ENCODE measurements at places on chromosomes 7 and 10. TPM values are rescaled to one million over a fixed set of nuclear protein-coding genes. Genes with fewer than 3 reads are reported as not detected.

- DNase-seq, result no peak
These were observed 4.3 kb downstream of the MKI67 start for GRCh38 chr10:128121750-128122412.

DNA sequence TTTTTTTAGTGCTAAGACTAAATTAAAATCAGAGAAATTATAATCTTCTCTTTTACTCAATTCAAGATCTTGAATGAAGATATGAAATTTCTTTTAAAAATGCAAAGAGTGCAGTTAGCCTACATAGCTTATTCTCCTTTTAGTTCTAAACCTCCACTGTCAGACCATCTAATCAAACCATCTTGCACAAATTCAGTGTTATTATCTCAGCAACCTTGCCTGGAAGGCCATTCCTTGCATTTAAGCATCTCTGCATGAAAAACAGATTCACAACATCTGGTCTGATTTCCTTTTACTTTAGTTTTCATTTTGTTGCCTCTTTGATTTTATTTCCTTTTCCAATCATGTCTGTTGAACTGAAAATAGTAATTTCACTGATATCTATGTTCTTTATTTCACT, 527.2 kb upstream of the LRRTM3 start:
- no peak for DNase-seq

DNA sequence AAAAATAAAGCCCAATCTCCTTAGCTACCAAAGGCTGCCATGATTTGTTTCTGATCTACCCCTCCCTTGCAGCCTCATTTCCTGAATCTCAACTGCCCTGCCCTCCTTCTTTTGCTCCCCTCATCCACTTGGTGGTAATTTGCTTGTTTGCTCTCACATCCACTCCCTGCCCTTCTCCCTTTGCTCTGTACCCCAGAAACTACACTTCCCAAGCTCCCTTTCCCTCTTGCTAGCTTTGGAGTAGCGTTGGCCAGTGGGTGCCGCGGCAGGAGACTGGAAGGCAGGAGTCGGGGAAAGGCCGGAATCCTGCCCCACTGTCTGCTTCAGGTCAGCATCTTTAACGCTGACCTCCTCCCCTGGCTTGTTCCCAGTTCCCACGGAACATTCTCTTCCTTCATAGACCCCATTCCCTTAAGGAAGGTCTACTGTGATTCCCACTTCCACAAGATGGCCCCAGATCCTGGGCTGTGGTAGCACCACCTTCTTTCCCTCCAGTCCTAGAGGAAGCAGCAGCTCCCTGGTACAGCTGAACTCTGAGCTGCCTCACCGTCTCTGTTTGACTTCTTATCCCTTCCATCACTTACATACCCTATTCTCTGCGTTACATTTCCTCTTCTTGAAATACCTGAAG, 79.1 kb downstream of the PIK3CG start:
- no peak for DNase-seq

- DNase-seq, result no peak
These were observed 61.3 kb upstream of the EBF3 start for GRCh38 chr10:130025326-130025725.

DNA sequence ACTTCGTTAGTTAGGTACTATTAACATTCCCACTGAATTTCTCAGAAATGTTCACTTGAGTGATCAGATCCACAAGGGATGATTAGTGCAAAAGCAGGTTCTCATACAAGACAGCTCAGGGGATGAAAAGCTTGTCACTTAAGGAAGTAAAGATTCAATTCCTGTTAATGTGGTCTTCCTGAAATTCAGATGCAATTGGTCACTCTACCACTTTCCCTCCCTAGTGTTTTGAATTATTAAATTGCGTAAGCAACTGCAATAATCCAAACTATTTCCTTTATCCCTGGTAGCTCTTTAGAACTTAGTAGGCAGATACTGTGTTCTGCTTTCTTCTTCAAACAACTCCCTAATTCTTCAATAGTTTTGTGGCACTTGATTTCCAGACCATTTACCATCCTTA, 121.4 kb downstream of the MAGI2 start:
- no peak for DNase-seq

- DNase-seq, result peak; percentile 39
These were observed 253.5 kb downstream of the BAMBI start for GRCh38 chr10:28930514-28931495.

DNA sequence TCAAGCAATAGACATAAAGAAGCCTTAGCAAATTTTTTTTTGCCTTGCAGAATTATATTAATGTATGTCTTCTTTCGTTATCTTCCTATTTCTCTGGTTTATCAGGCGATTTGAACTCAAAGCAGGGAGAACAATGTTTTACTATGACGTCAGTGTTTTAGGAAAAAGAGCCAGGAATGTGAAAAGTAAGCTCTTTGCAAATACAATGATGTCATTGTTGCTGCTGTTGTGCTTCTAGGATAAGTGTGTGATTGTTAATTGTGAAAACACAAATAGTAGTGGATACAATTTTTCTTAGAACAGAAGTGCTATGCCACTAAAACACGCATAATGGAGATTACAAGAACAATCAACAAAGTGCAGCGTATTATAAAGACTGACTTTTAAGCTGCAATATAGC, 9.5 kb upstream of the AUTS2 start:
- DNase-seq, result no peak

GRCh38 chr7:150507947-150508602, 6.6 kb upstream of the GIMAP7 start:
- DNase-seq, result no peak

- no peak for DNase-seq
These were observed 362.3 kb downstream of the GRID1 start for GRCh38 chr10:86004337-86004736.

GRCh38 chr7:25615593-25615992, 387.3 kb upstream of the NPVF start:
- DNase-seq, result no peak

GRCh38 chr10:49609283-49610113, 612 bp upstream of the SLC18A3 start:
- no peak for DNase-seq

DNA sequence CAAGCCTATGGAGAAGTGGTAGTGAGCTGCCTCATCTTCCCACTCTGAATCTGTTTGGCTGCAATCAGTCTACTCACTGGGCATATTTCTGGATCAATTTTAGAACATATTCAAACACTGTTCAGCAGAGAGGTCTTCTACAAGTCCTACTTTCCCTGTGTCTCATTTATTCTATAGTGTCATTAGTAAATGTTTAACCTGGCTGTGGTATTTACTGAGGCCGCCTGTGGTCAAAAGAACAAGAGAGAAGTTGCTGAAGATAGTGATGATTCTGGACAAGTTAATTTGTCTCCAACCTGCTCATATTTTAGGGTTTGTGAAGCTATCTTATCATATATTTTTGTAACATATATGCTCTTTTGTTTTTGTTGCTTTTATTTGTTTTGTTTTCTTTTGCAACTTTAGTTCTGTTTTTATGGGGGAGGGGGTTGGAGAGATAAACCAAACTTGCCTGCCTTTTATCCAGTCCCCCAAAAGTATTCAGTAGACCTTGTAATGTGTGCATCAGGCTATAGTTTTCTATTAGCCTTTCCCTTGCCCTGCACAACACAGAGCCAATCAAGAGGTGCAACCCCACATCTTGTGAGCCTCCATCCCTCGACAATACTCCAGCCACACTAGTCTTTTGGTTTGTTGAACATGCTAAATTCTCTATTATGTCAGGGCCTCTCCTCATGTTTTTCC, 362.8 kb upstream of the MBL2 start:
- no peak for DNase-seq

GRCh38 chr7:33190688-33191304, 61.4 kb downstream of the BBS9 start:
- no peak for DNase-seq

DNA sequence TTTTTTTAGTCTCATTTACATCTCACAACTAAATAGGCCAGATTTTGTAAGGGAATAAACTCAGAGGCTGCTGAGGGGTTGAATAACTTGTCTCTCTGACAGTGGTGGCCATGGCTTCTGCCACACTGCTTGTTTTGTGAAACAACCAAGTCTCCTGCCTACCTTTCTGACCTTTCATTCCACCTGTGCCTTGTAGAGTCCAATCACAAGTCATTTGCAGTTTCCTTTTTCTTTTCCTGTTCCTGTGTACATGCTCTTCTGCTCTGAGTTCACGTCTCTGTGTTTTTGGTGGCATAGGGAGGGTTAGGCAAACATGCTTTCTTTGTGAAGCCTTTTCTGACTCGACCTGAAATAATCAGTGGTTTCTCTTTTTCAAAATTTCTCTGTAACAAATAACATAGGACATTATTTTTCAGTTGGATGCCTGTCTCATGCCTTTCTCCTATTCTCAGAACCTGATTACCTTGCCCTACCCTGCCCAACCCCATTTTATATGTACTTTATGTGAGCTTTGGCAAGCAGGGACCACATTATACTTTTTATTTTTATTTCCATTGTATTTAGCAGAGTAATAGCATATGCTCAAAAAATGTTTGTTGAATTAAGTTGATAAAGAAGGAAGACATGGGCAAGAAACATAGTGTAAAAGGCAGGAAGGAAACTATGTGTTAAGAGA, 81.7 kb downstream of the HDAC9 start:
- no peak for DNase-seq

DNA sequence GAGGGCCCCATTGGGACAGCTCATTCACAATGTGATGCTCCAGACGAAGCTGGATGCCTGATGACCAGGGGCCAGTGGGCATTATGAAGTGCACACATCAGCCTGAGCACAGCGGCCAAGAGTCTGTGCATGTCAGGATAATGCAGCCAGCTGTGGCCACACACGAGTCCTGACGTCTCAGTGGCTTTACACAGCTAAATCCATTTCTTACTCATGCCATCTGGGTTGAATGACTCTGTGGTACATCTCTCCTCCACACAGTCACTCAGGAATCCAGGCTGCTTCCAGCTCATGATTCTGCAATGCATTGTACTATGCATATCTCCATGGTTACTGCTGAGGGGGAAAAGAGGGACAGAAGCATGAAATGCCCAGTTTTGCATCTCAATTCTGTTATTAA, 123.6 kb downstream of the PRLHR start:
- DNase-seq, result no peak

DNA sequence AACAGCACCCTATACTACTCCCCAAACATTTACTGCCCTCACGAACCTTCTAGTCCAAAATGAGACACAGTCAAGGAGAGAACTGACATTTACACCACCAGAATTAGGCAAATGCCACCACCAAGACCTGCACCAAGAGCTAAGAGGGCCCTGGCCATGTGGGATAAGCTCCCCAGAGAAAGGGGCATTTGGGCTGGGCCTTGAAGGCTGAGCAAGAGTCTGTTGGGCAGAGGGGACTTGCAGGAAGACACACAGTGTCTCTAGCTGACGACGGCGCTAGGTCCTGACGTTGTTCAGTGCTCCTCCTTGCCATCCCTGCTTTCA, 326.4 kb upstream of the ZMIZ1 start:
- no peak for DNase-seq

- DNase-seq, result no peak
These were observed 6.2 kb downstream of the SRRT start for GRCh38 chr7:100881136-100881535.

DNA sequence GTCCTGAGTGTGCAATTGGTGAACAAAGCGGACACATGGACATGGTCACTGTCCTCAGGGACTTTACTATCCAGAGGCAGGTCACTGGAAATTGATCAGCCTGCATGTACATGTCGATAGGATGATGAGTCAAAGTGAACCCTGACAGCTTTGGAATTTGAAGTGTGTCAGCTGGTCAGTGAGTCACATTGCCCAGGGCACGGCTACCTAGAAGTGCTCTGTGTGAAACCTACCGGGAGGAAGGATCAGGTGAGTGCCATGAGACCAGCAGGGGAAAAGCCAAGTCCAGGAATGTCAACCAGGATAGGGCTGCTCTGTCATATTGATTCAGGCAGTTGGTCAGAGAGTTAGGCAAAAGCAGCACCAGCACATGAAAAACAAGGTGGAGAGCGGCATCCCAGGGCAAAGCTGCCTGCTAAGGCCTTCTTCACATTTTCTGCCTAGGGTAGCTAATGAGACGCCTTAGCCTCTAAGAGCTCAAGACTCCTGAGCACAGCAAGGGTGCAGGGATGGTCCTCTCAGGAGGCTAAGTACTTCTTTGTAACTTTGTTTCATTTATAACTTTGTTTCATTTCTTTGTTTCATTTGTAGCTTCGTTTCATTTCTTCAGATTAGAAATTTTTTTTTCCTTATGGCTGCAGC, 19.4 kb upstream of the PDCD4 start:
- no peak for DNase-seq

DNA sequence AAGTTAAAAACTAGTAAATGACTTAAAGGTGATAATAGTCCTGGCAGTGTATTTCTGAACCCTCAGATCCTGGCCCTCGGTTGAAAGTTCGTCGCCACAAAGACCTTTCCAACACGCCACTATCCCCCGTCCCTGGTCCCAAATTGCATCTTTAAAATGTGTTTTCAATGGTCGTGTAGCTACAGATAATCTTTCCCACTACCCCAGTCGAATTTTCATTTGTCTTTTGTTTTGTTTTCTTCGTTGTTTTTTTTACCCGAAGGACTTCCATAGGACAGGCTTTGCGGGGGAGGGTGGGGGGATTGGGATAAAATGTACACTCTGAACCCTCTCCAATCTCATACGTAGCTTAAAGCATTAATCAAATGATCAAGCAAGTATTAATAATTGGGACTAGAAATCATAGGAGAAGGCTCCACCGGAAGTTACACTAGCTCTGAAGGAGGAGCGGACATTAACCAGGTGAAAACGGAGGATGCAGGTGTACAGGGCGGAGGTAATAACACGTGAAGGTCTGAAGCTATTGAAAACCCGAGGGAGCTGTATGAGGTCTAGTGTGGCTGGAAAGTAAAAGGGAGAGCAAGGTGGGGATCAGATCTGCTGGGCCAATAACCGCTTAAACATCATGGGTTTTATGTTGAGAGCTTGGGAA, 32.8 kb upstream of the PHF14 start:
- DNase-seq, result no peak

DNA sequence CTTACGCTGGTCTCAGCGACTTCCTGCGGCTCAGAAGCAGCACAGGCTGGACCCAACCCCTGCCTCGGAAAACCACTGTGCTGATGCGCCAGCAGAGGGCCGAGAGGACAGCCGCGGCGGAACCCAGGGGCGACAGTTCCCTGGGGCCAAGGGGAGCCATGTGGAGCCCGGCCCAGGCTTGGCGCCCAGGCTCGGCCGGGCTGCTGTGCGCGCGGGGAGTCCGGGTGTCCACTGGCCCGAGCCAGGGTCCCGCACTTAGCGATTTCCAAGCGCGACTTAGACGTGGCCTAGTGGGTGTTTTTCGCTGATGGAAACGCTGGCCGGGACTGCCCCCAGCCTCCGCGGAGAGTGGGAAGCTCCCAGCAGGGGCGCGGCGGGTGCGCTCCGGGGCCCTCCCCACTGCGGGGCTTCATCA, 18.6 kb upstream of the ZNF32 start:
- DNase-seq, result peak; percentile 64

GRCh38 chr10:59582058-59582457, 127.6 kb downstream of the SLC16A9 start:
- DNase-seq, result peak; percentile 21

Gene ZNF783
- total RNA-seq, result 5.8 TPM

Gene OR9A2
- total RNA-seq, result not detected

Gene RAMP3
- total RNA-seq, result 55.0 TPM

Gene FRMD4A
- total RNA-seq, result 39.0 TPM

Gene PNLIPRP2
- not detected for total RNA-seq

Gene LRRC17
- 5.9 TPM for total RNA-seq

Gene MINDY4
- total RNA-seq, result 3.9 TPM

Gene WEE2
- not detected for total RNA-seq

Gene SPACDR
- 0.73 TPM for total RNA-seq

Gene OR6B1
- total RNA-seq, result not detected

Gene NEBL
- 506 TPM for total RNA-seq

Gene KIF11
- total RNA-seq, result 0.39 TPM

Gene FZD1
- 14.5 TPM for total RNA-seq

Gene TEX36
- total RNA-seq, result not detected

Data from left cardiac atrium (tissue), 4 donors.